Stimulated activated CD8-positive, alpha-beta memory T cell treated with anti-CD3 and anti-CD28 coated beads, Interleukin-2, amount 100 ng/mL, for 1 hour (primary cell): ENCODE measurements at places on chromosomes 2 and 18.

DNA sequence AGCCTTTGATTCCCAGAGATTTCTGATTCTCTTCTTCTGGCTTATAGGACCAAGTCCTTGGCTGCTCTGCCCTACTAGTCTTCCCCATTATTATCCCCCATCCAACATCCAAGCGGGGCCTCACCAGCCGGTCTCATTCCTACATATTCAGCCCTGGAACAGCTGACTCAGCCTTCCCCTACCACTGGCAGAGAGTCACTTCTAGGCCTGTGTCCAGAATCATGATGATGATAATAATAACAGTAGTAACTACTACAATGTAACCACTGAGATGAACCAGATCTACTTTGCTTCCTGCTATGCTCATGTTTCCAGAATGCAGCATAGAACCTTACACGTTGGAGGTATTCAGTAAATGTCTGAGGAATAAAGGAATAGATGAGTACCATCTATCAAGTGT is 295.2 kb downstream of the SRBD1 start:
- no peak for DNase-seq

DNA sequence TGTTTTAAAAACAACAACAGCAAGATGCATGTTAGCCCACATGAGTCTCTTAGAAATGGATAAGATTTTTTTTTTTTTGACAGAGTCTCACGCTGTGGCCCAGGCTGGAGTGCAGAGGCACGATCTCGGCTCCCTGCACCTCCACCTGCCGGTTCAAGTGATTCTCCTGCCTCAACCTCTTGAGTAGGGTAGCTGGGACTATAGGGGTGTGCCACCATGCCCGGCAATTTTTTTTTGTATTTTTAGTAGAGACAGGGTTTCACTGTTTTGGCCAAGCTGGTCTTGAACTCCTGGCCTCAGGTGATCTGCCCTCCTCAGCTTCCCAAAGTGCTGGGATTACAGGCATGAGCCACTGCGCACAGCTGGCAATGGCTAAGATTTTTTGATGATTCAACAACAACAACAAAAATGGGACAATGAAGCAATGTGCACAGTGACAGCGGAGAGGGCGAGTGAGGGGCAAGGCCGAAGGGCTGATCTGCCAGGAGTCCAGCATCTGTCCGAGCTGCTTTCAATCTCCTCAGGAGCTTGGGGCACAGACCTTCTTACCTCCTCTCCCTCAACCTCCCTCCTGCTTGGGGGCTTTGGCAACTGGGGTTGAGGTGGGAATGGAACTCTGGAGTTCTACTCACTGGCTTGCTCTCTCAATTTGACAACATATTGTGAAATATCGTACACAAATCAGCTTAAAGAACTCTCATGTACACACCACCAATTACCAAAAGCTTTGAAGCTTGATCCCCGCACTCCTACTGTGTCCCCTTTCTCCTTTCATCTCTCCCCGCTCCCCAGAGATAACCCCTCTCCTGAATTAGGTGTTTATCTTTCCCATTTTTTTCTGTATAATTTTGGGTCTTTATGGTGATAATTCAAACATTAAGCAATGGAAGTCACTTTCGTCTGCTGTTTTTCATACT is 3.4 kb downstream of the ABCG8 start:
- no peak for DNase-seq

- no peak for DNase-seq
Observed at GRCh38 chr2:23454501-23455120, 69.6 kb downstream of the KLHL29 start.

- no peak for DNase-seq
Observed at GRCh38 chr2:217753460-217754200, 249.2 kb downstream of the TNS1 start.

DNA sequence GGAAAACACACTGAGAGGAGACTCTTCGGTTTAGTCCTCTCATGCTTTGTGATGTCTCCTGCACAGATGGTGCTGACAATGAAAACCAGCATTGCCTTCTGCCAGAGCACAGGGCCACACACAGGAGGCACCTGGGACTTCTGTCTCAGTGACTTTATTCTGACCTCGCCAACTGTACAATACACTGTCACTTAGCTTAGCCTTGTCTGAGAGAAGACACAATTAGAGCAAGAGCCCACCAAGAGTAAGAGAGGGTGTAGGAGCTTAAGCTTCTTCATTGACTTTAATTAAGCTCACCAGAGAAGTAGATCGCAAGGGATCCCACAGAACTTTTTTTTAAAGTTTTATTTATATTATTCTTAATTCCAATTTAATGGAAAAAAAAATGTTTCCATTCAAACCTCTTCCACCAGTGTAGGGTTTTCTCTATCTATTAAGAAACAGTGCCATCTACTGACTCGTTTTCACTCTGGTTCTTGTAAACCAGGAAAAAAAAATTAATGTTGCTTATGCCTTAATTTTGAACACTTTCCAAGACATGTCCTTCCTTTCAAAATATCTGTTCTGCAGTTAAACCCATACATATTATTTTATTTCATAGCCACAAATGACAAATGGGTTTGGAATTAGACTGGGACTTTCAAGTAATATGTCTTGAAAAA is 42.4 kb upstream of the DDX18 start:
- no peak for DNase-seq

GRCh38 chr2:120227111-120227991 is 4.2 kb upstream of the TMEM185B start:
- no peak for DNase-seq

DNA sequence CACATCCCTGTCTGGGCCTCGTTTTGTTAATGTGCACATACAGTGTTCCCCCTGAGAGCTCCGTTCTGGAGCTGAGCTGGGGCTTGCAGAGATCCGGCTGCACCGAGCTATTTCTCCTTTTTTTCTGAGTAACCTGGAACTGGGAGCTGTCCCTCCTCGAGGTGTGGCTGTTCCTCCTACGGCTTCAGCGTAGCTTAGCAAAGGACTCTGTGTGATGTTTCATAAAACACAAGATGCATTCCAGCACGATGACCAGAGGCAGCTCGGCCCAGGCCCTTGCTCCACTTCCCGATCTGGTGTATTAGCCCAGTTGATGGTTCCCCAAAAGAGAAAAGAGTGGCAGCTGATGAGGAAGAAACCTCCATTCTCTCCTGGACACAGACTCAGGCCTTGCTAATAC is 103.0 kb downstream of the FAM210A start:
- DNase-seq = no peak

GRCh38 chr18:76384861-76385680 is 110.0 kb downstream of the ZNF516 start:
- no peak for DNase-seq

DNA sequence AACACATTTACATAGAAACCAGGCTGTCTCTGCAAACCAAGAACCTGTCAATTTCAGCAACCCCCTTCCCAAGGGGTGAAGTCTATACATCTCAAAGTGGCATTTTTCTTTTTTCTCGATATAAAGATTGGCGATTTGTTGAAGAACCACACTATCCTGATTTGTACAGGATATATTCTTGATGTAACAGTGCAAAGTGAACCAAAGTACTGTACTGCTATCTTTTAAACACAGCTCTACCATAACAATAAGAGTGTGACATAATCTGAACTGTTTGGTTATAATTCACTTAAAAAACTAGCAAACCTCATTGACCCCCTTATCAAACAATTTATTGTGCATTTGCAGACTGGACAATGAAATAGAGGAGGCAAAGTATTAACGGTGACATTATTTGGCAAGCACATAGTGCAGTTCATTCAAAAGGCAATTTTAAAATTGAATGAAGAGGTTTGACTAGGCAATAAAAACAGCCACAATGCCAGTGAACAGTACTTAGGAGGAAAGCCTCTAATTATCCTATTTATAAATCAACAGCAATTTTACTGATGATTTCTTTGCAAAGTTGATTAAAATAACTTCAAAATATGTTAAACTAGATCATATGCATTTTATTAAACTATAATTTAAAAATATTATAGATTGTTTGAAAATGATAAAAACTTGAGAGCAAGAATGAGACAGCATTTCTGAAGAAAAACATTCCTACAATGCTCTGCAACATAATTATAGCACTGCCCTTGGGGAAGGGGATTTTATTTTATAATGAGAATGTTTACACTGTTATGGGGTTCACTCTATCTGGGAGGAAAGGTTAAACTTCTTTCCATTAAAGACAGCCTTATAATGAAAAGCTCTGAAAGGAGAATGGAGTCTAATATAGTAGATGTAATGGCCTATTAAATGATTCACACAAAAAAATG is 440.9 kb downstream of the ZEB2 start:
- no peak for DNase-seq
